ENCODE measurements at places on chromosomes 1 and 21.

GRCh38 chr1:35316264-35316663 is 47.8 kb downstream of the ZMYM4 start:
- DNase-seq: no peak

DNA sequence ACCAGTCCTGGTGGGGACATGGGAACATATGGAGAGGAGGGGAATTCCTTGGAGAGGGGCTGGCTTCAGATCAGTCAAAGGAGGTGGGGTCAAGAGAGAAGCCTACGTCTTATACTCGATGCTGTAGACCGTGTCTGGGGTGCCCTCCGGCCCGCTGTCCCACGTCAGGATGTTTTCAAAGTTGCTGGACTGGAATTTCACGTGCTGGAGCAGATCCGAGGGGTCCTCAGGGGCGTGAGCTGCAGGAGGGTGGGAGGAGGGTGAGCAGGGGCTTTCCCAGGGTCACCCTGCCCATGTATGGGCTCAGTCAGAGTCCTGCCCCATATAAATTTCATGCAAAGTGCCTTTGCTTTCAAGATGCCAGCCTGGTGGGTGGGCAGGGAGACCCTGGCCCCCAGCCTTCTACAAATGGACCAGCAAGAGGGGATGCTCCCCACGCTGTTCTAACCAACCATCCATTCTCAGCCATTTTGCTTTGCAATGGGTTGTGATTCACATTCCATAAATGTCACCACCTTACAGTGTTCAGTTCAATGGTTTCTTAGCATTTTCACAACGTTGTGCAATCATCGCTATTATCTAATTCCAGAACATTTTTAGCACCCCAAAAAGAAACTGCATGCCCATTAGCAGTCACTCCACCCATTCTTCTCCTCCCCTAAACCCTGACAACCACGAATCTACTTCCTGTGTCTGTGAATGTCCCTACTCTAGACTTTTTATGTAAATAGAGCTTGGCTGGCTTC is 4.3 kb downstream of the IL22RA1 start:
- DNase-seq: no peak

- no peak for DNase-seq
Observed at GRCh38 chr21:40254540-40255465, 387.6 kb downstream of the PCP4 start.

GRCh38 chr1:16082283-16083038 is 9.0 kb upstream of the FAM131C start:
- peak; percentile 80 for DNase-seq

DNA sequence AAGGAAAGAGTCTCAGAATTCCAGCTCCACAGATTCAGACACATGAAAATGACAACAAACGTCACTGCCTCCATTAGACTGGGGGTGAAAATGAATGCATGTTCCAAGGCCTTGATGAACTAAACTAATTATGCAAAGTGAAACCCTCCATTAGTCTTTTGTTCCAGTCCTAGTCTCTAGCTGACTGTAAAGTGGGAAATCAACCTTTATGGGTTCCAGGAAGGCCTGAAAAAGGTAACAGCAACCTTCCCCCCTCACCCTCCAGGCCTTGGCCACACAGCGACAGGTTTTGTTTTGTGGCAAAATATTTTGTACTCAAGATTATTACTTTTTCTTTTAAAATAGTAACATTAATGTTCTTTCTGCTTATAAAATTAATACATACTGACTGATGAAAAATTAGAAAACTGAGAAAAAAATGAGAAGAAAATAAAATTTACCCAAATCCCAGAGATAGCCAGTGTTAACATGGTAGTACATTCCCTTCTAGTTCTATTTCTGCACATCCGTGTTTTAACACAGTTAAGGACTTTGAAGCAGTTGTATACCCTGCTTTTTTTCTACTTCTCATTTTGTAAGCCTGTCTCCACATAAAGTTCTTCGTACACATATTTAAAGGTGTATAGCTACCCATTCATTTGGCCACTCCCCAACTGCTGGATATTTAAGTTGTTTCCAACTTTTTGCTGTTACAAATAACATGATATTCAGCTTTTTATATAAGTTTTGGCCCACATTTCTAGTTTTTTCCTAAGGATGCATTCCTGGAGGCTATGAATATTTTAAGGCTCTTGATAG is 60.9 kb downstream of the CD2 start:
- no peak for DNase-seq

DNA sequence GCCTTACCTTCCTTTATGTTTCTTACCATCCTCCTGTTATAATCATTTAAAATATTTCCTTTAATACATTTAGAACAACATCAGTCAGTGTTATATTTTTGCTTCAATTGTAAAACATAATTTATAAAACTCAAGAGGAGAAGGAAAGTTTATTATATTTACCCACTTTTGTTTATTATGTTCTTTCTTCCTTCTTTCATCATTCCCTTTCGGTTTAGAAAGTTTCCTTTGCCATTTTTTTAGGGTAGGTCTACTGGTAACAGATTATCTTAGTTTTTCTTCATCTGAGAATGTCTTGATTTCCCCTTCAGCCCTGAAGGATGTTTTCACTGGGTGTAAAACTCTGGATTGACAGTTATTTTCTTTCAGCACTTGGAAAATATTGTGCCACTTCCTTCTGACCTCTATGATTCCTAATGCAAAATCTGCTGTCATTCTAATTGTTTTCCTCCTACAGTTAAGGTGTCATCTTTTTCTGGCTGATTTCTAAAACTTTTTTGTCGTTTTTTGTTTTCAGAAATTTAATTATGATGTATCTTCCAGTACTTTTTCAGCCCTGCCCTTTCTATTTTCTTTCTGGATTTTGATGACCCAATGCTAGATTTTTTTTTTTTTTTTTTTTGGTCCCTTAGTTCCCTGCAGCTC is 25.0 kb downstream of the PTPN22 start:
- no peak for DNase-seq

Measured in stimulated activated CD4-positive, alpha-beta T cell treated with anti-CD3 and anti-CD28 coated beads, Interleukin-2, amount 100 ng/mL, for 24 hours (primary cell).